ENCODE measurements at places on chromosomes 6 and 20. TPM values are rescaled to one million over a fixed set of nuclear protein-coding genes. Genes with fewer than 3 reads are reported as not detected.

- H3K4me3 ChIP-seq: no peak overlapping the region
- no peak for DNase-seq
- no peaks in the 10 kb centered on the region for H3K36me3 ChIP-seq
- no peaks in the 10 kb centered on the region for H3K4me1 ChIP-seq
- no peak overlapping the region for H3K27ac ChIP-seq
- no peaks in the 10 kb centered on the region for H3K27me3 ChIP-seq
Observed at GRCh38 chr20:6744180-6744579, 23.3 kb upstream of the BMP2 start.

GRCh38 chr6:75748743-75749538, at the start of gene MYO6:
MYO6 (plus strand) TSS chr6:75749239; CDS start chr6:75817548, 68,309 bp downstream.
- H3K4me3 ChIP-seq: peak within 1 kb of the TSS; percentile 80
- peak; percentile 39 for DNase-seq
- H3K27me3 ChIP-seq: peaks cover 4% of the 10 kb centered on the region

DNA sequence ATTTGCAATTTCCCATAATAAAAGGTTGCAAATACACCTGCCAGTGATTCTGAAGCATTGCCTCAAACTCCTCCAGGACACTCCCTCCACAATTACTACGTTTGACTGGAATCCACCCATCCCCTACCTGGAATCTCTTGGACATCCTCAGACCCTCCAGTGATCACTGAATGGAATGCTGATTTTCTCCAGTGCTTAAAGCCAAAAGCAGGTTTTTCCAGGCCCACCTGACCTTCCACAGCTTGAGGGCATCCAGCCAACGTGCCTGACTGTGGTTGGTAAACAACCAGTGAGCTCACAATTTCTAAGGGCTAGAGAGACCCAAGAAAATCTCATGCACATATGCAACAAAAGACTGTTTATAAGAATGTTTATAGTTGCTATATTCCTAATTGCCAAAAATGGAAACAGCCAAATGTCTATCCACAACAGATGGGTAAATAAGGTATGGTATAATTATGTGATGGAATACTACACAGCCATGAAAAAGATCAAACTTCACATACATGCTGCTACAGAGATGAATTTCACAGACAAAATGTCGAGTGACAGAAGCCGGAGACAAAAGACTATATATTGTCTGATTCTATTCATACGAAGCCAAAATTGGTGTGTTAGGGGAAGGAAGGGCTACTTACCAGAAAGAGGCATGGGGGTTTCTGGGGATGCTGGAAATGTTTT, 147.1 kb upstream of the RREB1 start:
- no peaks in the 10 kb centered on the region for H3K27me3 ChIP-seq
- no peaks in the 10 kb centered on the region for H3K4me1 ChIP-seq
- DNase-seq: no peak
- H3K4me3 ChIP-seq: no peak overlapping the region
- no peak overlapping the region for H3K27ac ChIP-seq
- H3K36me3 ChIP-seq: no peaks in the 10 kb centered on the region

GRCh38 chr6:122020588-122021264, 378.7 kb upstream of the HSF2 start:
- H3K4me1 ChIP-seq: no peaks in the 10 kb centered on the region
- H3K36me3 ChIP-seq: no peaks in the 10 kb centered on the region
- no peaks in the 10 kb centered on the region for H3K27me3 ChIP-seq
- H3K27ac ChIP-seq: no peak overlapping the region
- no peak for DNase-seq

- H3K4me1 ChIP-seq: no peaks in the 10 kb centered on the region
- no peak overlapping the region for H3K4me3 ChIP-seq
- no peaks in the 10 kb centered on the region for H3K27me3 ChIP-seq
Observed at GRCh38 chr20:31816221-31816620, 2.9 kb upstream of the MYLK2 start.

DNA sequence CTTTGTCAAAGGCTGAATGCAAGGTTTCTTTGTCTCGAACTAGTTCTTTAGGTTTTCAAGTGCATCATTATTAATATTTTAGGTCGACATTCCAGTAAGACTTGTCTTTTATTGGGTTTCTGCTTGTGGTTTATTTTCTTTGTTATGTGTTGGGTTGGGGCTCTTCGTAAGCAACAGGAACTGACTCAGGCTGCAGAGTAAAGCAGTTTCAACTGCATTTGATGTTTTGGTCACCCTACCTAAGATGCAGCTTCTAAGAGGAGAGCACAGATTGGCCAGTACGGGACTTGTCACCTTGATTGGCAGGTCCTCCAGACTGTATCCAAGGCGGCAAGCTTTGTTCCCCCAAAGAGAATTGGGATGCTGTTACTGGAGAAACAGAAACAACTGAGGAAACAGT, 149.5 kb upstream of the SULF2 start:
- H3K4me1 ChIP-seq: no peaks in the 10 kb centered on the region
- no peak overlapping the region for H3K27ac ChIP-seq
- H3K27me3 ChIP-seq: no peaks in the 10 kb centered on the region
- H3K4me3 ChIP-seq: no peak overlapping the region
- H3K36me3 ChIP-seq: no peaks in the 10 kb centered on the region
- DNase-seq: no peak

DNA sequence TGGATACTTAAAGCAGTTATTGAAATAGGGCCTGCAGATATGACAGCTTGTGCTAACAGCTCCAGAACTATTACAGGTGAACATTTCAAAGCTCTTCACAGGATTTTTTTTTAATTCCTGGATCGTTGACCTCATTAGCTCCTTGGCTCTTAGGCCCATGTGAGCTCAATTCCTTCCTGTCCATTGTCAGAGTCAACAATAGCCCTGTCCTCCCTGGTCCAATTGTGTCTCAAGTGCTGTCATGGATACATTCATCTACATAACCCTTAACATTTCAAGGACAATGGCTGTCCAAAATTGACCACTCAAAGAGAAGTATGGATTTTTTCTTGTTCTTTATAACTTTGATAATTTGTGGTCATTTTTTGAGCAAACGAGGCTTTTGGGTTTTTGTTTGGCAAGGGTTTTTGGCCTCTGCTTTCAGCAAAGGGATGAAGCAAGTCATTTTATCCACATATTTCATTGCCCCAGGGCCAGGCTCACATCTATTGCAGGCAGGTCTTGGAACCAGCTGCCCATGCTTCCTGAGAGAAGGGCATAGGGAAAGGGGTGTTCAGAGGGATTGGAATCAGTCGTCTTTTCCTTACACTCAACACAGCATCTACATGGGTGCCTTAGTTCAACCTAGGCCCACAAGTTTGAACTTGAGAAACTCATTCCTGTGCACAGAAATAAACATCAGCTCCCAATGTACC, 282.1 kb downstream of the TPBG start:
- no peak for DNase-seq
- no peaks in the 10 kb centered on the region for H3K36me3 ChIP-seq
- no peaks in the 10 kb centered on the region for H3K4me1 ChIP-seq
- no peak overlapping the region for H3K4me3 ChIP-seq
- H3K27ac ChIP-seq: no peak overlapping the region

- no peaks in the 10 kb centered on the region for H3K27me3 ChIP-seq
- no peak for DNase-seq
- no peak overlapping the region for H3K4me3 ChIP-seq
- no peaks in the 10 kb centered on the region for H3K4me1 ChIP-seq
- no peak overlapping the region for H3K27ac ChIP-seq
Observed at GRCh38 chr6:167647737-167648470, 178.8 kb upstream of the AFDN start.

DNA sequence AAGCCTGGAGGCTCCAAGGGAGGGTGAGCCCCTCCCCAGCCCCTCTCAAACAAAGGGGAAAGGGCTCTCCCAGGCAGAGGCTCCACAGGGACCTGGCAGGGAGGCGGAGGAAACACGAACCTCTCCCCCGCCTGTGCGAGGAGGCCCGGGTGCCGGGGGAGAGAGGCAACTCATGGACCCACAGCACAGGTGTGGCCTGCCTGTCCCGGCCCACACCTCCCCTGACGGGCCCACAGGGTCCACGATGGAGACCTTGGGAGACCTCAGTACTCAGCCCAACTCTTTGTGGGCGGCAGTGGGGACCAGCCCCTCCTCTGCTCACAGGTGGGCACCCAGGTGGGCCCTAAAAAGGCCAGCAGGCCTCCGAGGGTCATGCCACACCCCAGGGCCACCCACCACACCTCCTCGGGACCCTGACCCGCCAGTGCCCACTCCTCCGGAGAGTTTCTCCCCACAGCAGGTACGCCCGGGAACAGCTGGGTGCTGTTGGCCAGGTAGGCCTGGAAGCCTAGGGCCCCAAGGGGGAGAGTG, 12.2 kb downstream of the LAMA5 start:
- no peak overlapping the region for H3K27ac ChIP-seq
- no peaks in the 10 kb centered on the region for H3K27me3 ChIP-seq
- no peaks in the 10 kb centered on the region for H3K36me3 ChIP-seq
- H3K4me1 ChIP-seq: no peaks in the 10 kb centered on the region

DNA sequence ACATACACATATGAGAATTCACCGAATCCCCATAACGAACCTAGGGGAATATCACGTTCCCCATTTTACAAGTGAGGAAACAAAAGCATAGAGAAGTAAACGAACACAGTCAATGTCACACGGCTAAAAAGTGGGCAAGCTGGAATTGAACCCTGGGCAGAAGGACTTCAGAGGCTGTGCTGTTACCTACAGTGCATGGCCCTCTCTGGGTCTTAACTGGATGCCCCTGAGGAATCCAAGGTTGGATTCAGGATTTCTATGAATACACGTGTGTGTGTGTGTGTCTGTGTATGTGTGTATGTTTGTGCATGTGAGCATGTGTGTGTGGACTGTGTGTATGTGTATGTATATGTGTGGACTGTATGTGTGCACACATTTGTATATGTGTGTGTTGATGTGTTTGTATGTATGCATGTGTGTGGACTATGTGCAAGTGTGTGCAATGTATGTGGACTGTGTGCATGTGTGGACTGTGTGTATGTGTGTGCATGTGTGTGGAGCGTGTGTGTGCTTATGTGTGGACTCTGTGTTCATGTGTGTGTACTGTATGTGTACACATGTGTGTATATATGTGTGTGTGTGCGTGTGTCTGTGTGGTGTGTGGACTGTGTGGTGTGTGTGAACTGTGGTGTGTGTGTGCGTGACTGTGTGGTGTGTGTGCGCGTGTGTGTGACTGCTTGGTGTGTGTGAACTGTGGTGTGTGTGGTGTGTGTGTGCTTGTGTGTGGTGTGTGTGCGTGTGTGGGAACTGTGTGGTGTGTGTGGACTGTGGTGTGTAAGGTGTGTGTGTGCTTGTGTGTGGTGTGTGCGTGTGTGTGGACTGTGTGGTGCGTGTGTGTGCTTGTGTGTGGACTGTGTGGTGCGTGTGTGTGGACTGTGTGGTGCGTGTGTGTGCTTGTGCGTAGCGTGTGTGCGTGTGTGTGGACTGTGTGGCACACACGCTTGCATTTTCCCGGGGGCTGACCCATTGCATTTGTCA, 49.0 kb downstream of the HNF4A start:
- H3K27me3 ChIP-seq: no peaks in the 10 kb centered on the region
- H3K4me3 ChIP-seq: no peak overlapping the region
- no peaks in the 10 kb centered on the region for H3K36me3 ChIP-seq
- no peak overlapping the region for H3K27ac ChIP-seq
- H3K4me1 ChIP-seq: no peaks in the 10 kb centered on the region
- DNase-seq: no peak

DNA sequence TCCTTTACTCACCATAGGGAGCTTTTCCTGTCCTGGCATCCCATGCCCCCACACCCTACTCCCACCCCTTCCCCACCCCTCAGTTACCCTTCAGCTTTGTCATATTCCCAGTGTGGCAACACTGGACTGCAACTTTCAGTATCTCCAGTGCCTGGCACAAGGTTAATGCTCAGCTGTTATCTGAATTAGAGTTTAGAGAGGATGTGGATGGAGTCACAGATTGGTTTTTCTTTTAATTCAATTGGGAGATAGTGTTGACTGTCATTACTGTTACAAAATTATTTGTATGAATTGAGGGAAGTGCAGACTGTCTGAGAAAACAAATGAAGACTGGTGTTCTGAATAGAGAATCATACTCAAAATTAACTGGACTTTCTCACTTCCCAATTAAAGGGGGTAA, 89.9 kb downstream of the TULP4 start:
- H3K36me3 ChIP-seq: no peaks in the 10 kb centered on the region
- no peaks in the 10 kb centered on the region for H3K27me3 ChIP-seq
- no peak overlapping the region for H3K27ac ChIP-seq
- H3K4me1 ChIP-seq: no peaks in the 10 kb centered on the region
- DNase-seq: no peak

DNA sequence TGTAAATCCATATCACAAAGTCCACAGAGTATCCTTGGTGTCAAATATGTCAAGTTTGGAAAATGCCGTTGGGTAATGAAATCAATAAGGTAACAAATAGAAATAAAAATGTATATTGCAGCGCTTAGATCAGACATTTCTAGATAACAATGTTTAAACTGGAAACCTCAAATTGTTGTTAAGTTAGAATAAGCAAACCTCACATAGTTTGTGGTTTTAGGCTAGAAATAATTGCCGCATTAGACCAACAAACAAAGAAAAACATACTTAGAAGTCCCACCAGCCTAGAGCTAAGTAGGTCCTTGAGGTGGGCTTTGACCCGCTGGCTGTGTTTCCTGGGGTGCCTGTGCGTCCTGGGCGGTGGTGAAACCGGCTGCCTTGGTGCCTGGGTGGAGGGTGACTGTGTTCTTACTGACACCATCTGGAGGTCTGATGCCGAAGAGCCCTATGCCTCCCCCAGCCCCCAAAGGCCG, 71.4 kb downstream of the DACT2 start:
- H3K4me3 ChIP-seq: no peak overlapping the region
- no peaks in the 10 kb centered on the region for H3K4me1 ChIP-seq
- H3K27ac ChIP-seq: no peak overlapping the region
- H3K27me3 ChIP-seq: peaks cover 3% of the 10 kb centered on the region
- no peak for DNase-seq

Gene F13A1
- 0.16 TPM for polyA plus RNA-seq

Gene CGA
- polyA plus RNA-seq: not detected

Gene GGT7
- 1.7 TPM for polyA plus RNA-seq

Gene SPACA1
- polyA plus RNA-seq: not detected

Gene TCF21
- not detected for polyA plus RNA-seq

Gene DDO
- polyA plus RNA-seq: not detected

Gene REM1
- not detected for polyA plus RNA-seq

Gene PDE10A
- polyA plus RNA-seq: not detected

Gene NRSN2
- 1.0 TPM for polyA plus RNA-seq
